ENCODE measurements at places on chromosomes 5 and 9.
A peak's percentile ranks its signal among the peaks of the same experiment; 100 is the strongest.

DNA sequence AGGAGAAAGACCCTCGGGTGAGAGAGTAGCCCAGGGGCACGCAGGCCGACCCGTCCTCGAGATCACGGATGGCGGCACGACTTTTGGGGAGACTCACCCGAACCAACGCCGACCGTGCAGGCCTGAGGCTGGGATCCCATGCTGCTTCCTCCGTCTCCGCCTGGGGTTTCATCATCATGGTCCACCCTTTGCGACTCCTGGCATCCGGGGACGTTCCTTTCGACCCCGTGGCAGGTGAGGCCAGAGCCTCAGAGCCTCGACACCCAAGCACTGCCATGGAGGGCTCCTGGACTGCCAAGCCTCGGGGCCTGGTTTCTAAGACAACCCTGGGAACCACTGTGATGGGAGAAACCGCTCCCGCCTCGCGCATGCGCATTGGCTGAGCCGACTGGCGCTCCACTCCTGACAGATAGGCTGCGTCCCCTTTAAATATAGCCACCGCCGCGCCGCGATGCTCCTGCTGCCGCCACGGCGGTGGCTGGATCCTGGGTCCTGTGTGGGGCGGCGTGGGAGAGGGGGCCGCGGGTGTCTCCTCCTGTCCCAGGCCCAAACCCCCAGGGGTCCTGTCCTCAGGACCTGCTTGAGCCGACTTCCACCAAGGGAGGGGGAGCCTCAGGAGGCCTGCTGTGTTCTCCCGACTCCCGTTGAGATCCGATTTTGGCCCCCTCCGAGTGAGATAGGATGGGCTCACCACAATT is 481.6 kb downstream of the SPATA31A7 start:
- DNase-seq: no peak

- DNase-seq: no peak
These were observed 6.1 kb upstream of the ERMP1 start for GRCh38 chr9:5838884-5839571.

- no peak for DNase-seq
These were observed 46.3 kb upstream of the BOD1 start for GRCh38 chr5:173662581-173663351.

DNA sequence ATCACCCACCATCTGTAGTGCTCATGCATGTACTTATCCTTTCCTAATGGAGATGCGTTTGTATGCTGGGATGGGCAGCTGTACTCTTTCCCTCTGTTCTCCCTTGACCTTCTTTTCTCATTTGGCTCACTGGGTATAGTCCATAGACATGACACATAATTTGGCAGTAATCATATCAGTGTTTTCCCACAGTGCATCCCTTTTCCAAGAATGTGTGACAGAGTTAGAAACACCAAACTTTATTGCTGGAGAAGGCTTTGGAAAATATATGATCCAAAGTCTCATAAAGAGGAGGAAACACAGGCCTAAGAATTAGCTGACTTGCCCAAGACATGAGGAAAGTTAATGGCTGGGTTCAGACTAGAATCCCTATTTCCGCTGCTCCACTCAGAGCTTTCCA is 1233.4 kb upstream of the DMAC1 start:
- no peak for DNase-seq

- no peak for DNase-seq
These were observed 315.2 kb downstream of the PSAT1 start for GRCh38 chr9:78612091-78612490.

DNA sequence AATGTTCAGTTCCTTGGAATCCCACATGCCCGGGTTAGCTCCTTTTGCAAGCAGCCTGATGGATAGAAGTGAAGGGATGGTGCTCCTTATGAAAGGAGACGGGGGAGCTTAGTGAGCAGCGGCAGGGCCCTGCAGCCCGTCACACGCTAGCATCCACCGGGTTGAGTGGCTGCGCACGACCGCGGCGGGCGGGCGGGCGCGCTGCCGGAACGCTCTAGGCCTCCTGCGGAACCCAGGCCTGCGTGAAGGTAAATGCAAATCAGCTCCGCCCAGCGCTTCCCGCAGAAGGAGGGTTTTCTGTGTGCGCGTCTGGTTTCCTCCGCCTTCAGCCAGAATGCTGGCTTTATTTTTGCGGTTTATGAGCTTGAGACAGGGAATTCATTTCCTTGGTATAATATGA is 19.8 kb downstream of the IL12B start:
- DNase-seq: peak; percentile 21

DNA sequence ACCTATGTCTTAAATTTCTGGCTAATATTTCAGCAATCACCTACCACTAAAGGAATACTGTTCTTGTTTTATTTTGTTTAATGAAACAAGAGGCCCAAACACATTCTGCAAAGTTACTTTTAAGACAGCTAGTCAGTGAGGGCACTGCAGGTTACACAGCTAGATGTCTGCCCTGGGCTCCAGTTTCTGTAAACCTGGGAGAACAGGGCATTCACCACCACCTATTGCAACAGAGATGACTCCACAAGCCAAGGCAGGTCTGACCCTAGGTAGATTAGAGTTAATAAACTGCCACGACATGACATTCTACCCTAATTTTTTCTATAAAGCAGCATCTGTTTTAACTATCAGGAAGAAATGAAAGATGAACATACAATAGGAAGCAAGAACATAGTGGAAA is 90.8 kb downstream of the SLF1 start:
- no peak for DNase-seq

DNA sequence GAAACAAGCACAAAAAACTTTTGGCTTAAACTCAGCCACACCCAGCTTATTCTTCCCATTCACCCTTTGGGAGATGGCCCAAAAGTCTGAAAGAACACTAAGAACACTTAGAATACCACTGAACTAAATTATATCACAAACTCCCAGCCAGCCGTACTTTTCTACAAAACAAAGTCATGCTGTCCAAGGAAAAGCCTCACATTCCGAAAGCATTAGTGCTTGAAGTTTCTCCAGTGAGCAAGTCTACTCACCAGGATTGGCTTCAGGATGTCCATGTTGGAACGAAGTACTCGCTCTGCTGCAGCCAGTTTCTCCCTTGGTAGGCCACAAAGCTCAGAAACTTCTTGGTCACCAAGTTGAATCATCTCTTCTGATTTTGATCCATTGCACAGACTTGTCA is 69.7 kb downstream of the ABCA1 start:
- DNase-seq: no peak

DNA sequence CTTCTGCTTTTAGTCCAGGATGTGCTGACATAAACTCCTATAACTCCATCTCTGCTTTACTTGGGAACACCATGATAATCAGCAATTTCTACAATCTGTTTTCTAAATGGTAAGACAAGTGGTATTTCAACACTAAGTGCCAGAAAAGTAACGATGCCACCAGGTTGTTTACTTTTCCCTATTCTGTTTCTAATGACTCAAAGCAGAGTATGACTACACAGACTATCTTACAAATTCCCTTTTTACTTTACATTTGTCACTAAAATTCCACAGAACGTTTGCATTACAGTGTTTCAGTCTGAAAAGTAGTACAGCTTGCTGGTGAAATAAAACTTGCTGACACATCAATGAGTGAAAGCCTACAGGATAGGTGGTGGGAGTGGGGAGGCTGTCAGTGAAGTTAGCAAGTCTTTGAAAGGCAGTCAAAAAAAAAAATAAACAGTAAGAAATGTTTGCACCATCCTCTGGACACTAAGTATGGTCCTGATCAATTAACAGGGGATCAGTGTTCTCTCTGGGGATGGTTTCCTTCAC is 186.5 kb downstream of the LURAP1L start:
- DNase-seq: no peak

- no peak for DNase-seq
These were observed 80.2 kb downstream of the STX17 start for GRCh38 chr9:99986642-99987041.

Measured in stimulated activated CD4-positive, alpha-beta T cell treated with anti-CD3 and anti-CD28 coated beads, Interleukin-15, amount 100 ng/mL, for 48 hours (primary cell).